AG09319 (cell line): ENCODE measurements at places on chromosomes 5 and 9.

GRCh38 chr9:133589454-133590227, 19.5 kb downstream of the FAM163B start:
- DNase-seq: no peak

- no peak for DNase-seq
These were observed 168.6 kb downstream of the EFNA5 start for GRCh38 chr5:107501965-107502675.

GRCh38 chr5:159405611-159406031, 75.3 kb upstream of the IL12B start:
- no peak for DNase-seq

DNA sequence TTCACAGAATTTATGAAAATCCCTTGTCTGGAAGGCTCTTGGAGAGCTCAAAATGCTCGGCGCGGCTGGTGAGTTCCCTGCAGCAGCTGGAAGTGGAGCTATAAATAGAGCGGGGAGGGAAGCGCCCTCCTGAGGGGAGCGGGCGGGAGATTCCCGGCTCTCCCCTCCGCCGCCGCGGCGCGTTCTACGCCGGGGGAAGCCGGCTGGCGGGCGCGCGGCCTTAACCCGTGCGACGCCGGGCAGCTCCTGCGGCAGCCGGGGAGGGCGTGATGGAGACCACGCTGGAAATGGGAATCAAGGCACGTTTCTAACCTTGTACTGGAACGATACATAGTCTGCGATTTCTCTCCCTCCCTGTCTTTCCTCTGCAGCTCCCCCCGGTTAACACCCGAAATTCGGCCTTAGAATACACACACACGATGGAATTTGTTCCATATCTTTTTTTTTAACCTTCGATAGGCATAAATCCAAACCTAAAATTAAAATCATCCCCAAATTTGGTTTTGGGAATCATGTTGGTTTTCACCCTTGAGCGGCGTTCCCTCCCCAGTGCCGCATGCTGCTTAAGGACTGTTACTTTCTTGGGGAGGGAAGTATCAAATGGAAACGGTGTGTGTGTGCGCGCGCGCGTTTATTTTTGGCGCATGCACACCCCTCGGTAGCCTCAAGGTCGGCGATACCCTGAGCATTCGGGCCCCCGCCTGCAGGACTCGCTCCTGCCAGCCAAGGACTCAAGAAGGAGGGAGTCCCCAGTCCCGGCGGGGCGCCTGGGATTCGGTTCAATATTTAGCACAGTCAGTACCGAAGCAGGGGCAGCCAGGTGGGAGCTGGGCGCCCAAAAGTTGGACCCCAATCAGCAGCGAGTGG, 306.3 kb upstream of the KCNN2 start:
- DNase-seq: no peak

GRCh38 chr5:135120951-135121350, 86.9 kb upstream of the PITX1 start:
- DNase-seq: no peak

DNA sequence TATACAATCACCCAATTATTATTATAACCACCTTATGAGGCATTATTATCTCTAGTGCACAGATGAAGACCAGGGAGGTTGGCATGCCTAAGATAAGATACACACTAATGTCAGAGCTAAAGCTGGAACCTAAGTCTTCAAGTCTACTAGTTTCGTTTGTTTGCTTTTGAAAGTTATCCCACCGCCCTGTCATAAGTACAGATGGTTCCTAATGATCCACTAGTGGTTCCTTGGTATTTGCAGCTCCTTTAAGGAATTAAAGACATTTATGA, 14.1 kb downstream of the NDUFA8 start:
- no peak for DNase-seq
